ENCODE measurements at places on chromosomes 4 and X.
A peak's percentile ranks its signal among the peaks of the same experiment; 100 is the strongest.

DNA sequence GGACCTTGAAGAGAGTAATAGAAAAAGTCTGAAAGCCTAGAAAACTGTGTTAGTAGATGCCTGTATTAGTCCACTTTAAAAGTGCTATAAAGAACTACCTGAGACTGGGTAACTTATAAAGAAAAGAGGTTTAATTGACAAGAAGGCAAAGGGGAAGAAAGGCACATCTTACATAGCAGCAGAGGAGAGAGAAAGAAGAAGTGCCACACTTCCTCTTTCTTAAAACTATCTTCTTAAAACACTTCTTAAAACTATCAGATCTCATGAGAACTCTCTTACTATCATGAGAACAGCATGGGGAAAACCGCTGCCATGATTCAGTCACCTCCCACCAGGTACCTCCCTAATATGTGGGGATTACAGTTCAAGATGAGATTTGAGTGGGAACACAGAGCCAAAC is 18.8 kb upstream of the COL25A1 start:
- no peak for DNase-seq

- DNase-seq, result peak; percentile 67
Observed at GRCh38 chr4:124321364-124321763, 391.2 kb downstream of the ANKRD50 start.

- peak; percentile 76 for DNase-seq
Observed at GRCh38 chr4:148737061-148737770, 295.0 kb upstream of the NR3C2 start.

DNA sequence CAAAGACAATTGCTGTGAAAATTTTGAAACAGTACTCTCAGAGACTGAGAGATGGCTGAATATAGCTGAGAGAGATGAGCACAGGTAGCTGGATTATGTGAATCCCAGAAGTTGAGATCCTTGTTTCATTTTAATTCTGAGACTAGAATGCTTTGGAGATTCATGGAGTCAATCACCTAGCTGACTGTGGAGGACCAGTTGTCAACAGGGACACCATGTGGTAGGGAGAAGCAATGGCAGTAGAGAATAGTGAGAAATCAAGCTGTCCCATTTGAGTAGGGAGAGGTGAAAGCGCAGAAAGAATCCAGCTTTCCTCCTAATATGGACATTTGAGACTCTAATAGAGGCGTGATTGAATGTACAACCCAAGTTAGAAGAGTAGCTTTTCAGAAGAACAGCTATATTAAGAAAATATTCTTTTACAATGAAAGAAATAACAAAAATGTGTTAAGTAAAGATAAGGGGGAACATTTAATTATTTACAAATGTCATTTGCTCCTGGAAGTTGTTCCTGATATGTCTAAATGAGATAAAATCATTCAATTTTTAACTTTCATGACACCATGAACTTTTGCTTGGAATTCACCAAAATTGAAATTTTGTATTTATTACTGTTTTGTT is 30.3 kb upstream of the GLRB start:
- DNase-seq, result peak; percentile 60

- DNase-seq, result no peak
Observed at GRCh38 chrX:114061226-114061625, 522.7 kb upstream of the HTR2C start.

- DNase-seq, result peak; percentile 46
Observed at GRCh38 chr4:19026281-19026680, 1004.7 kb upstream of the LCORL start.

DNA sequence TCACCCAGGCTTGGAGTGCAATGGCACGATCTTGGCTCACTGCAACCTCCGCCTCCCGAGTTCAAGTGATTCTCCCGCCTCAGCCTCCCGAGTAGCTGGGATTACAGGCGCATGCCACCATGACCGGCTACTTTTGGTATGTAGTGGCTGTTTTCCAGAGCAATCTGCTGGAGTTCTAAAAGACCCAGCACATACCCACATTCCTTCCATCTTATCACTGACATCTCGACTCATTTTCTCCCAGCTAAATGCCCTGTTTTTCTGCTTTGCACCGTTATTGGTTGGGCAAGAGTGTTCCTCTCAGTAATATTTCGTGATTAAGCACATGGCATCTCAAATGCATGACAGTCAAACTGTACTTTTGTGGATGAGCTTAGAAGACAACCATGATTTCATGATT is 53.7 kb downstream of the PRKX start:
- no peak for DNase-seq

DNA sequence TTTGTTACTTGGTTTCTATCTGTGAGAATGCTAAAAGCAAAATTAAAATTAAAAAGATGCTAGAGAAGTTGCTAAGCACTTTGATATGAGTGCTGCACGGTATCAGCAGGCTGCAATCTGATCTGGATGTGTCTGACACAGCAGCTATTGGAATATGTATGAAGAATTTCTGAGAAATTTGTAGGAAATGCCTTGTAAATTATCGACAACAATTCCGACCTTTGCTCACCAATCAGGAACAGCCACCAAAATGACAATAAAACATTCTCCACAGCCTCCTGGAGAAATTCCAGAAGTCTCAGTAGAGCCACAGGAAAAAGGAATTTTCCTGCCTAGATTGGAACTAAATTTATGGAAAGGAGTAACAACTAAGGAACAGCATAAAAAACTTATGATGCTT is 82.5 kb downstream of the TIGD2 start:
- peak; percentile 8 for DNase-seq

DNA sequence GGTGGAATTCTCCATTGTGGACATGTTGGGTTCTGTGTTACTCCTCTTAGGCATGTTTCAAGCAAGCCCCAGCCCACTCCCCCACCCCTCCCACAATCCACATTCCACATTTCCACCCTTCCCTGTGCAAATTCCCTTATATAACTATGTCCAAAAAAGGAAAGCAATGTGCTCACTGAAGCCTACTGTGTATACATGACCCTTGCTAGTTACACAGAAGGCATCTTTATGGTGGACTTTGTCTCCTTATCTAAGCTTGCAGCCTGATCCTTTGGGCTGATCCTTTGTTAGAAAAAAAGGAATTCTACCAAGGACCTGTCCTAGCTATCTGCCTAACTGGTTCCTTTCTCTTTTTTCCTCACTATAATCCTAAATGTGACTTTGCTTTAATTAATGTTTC is 796.8 kb downstream of the NLGN4X start:
- no peak for DNase-seq

GRCh38 chrX:149274516-149275105 is 230.5 kb downstream of the IDS start:
- DNase-seq, result no peak

GRCh38 chr4:67751260-67751659 is 2.9 kb downstream of the GNRHR start:
- DNase-seq, result no peak

DNA sequence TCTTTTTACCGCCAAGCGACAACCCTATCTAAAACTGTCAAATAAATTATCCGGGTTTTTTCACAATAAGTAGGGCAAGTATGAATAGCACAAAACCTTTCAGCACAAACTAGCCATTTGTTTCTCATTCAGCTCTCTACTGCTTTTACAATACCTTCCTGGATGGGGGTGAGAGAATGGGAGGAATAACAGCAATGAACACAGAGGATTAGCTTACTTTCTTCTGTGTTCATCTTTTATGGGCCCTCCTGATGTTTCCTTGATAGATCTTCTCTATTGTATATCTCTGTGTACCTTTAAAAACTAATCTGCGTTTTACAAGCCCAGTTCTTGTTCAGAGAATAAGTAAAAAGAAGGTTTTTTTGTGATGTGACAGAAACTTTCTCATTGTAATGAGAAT is 55.3 kb upstream of the APELA start:
- DNase-seq, result no peak

- DNase-seq, result no peak
Observed at GRCh38 chr4:52627876-52628275, 31.2 kb downstream of the USP46 start.

- DNase-seq, result peak; percentile 8
Observed at GRCh38 chrX:123993904-123994635, 32.6 kb downstream of the STAG2 start.

DNA sequence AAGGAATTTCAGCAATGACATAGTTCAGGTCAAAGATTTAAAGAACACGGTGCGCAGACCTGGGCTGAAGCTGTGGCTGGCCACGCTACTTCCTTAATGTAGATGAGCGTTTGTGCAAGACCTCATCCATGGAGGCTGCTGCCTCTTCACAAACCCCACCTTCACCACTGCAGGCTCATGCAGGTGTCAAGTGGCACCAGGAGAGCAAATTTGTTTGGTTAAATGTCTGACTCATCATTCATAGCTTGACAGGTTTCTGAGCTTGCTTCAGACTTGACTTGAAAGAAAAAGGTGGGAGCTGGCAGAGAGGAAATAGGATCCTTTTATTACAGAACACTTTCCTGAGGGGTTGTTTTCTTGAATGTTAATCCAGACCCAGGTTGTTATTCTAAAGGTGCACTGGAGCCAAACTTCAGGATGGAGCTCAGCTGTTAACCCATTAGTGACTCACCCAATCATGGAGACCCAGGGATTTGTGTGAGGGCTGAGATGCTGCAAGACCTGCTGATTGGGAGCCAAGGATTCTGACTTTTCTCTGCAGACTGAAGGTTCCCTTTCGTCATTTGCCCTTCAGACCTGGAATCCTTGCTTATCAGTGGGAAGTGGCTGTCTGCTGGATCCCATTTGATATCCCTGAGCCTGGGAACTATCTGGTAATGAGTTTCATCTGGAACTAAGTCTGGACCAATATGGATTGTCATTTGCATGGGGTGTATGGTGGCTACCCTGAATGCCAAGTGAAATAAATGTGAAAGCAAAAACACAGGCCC is 315.3 kb downstream of the PTTG2 start:
- DNase-seq, result no peak

GRCh38 chr4:113824396-113824795 is 62.9 kb upstream of the CAMK2D start:
- no peak for DNase-seq

- DNase-seq, result no peak
Observed at GRCh38 chr4:1506956-1507721, 100.9 kb upstream of the NKX1-1 start.

- no peak for DNase-seq
Observed at GRCh38 chr4:2296631-2297601, 35.0 kb upstream of the MXD4 start.

- peak; percentile 61 for DNase-seq
Observed at GRCh38 chrX:51614353-51615012, 4.2 kb downstream of the CENPVL3 start.

DNA sequence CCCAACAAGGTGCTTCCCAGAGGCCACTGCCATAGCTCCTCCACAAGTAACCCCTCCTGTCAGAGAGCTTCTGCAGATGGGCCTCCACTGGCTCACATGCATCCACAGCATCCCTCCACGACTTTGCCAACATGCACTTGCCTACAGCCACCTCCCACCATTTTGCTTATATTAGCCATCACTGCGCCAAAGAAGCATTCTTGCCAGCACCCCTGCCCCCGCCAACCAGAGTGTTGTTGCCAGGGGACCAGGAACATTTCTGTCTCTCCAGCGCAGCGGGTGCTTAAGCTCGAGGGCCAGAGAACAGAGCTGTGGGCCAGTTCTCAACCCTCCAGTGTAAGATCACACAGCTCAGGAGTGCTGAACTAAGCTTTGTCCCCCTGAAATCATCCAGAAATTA is 517.6 kb downstream of the PABPC4L start:
- DNase-seq, result no peak

DNA sequence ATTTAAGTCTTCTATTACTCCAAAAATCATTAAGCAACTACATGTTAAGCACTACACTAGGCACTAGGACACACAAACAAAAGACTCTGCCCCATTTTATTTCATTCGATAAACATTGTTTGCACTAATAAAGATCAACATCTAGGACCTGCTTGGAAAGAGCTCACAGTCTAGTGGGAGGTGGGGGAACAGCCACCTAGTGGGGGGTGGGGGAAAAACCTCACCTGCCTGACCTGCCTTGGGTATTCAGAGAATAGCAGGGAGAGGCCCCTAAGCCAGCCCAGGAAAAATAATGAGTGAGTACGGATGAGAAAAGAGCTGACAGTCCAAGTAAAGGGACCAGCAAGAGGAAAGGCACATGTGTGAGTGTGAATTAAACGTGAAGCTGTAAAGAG is 52.2 kb downstream of the PRDM5 start:
- DNase-seq, result no peak

GRCh38 chr4:68594678-68595077 is 18.6 kb upstream of the UGT2B17 start:
- no peak for DNase-seq

DNA sequence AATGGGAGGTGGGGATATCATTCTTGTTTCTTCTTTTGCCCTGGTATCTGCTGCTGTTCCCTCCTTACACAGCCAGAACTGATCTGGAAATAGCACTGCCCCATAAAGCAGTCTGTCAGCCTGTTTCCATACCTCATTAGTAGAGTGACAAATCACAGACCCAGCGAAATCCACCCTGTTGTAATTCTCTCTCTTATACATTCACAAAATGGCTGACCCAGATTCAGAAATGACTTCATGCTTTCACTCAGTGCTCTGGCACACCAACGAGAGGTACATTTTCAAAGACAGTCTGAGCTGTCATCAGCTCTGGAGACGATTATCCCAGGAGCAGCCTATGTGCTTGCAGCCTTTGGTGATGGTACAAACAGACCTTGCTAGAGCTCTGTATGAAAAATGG is 164.6 kb downstream of the AFF2 start:
- peak; percentile 20 for DNase-seq

DNA sequence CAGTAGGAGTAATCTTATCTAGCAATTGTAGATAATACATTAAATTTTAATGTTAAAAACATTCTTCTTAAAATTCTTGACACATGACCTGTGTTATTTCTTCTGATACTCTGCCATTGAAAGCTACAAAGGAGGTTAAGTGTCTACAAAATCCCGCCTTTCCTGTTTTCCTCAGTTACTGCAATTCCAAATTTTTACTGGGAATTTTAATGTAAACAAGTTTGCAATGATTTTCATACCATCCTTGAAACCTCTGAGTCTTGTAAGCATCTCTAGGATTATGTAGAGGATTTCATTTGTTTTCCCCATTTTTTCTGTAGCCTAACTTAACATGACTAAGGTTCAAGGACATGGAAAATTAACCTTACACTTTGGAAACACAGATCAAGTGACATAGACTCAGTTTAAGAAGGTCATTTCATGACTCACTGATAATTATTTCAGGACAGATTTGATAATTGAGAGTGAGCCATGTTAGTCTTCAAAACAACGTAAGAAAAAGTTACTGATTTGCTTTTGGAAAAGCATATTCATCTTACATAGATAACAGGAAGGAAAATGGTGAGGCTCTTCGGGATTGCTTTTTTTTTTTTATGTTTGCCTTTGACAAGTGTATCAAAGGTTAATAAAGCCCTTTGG is 39.6 kb upstream of the PDLIM5 start:
- no peak for DNase-seq

DNA sequence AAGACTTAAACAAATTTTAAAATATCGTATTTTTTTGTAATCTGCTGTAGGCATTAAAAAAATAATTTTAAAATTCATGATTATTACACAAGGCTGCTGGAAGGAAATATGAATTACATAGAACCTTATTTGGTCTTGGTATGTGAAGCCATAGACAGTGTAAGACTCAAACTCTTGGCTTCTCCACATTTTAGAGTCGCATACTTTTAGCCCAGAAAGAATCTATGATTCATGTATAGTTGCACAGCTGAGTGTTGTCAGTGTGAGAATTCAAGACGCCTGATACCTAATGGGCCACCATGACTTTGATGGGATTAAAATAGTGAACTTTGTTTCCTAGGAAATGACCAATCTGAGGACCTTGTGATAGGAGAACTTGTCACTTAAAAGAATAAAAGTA is 1.4 kb downstream of the INTU start:
- no peak for DNase-seq

All from muscle of leg (tissue), 16 donors.